ENCODE measurements at places on chromosomes 1 and 21.

DNA sequence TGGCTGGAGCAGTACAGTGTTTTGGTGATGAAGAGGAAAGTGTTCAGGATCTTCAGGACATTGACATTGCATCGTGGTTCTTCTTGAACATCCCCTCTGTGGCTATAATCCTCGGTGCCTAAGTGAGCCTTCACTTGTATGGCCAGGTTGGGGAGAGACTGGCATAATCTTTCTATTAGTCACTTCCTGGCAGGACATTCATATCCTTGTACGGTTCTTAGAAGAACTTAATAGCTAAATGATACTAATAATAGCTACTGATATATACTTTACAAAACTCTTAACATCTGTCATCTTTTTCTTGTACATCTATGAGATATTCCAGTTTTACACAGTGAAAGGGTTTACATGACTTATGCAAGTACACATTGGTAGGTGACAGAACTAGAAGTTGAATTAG, 35.8 kb downstream of the CELF3 start:
- peak; percentile 92 for DNase-seq

GRCh38 chr21:31772674-31773555, 41.0 kb upstream of the SCAF4 start:
- no peak for DNase-seq

- peak; percentile 17 for DNase-seq
Measured at GRCh38 chr1:46445773-46446256, 43.8 kb upstream of the DMBX1 start.

DNA sequence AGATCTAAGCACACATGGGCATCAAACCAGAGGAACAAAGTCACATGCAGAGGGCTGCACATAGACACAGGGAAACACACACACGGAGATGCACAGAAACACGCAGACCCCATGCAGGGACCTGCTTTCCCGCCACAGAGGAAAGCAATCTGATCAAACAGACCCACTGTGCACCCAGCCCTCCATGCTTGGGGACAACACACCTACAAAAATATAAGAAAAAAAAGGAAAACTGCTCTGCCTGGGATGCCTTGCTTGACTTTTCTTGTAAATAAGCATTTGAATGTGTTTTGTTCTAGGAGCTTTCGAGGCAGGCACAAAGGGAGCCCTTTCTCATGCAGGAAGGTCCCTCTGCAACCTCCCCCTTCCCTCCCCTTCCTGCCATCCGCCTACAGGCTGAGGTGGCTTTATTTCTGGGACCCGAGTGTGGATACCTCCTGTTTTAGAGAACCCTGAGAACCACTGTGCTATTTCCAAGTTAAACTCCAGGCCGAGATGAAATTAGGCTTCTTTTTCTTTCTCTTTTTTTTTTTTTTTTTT, 3.5 kb upstream of the ICMT start:
- DNase-seq: no peak

DNA sequence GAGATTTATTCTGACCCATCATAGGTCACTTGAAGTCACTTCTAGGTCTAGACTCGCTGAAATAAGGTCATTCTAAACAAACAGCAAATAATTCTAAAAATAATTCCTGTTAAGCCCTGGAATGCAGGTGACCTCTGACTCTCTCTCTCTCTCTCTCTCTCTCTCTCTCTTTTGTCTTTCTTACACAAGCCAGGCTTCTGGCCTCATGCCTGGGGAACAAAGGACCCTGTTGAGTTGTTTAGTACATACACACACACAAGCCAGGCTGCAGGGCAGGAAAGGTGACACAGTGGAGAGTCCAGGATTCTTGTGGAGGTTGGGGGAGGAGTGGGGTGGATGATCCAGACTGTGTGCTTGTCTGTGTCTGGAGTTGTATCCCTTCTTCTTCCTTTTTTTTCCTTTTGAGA, 4.0 kb upstream of the MEX3A start:
- no peak for DNase-seq

- peak; percentile 77 for DNase-seq
Measured at GRCh38 chr1:20633190-20634064, at the start of gene PINK1. Gene PINK1, plus strand, starts transcription at chr1:20633458. Its CDS starts 91 bp downstream, at chr1:20633549.

GRCh38 chr1:182301467-182302198, 90.0 kb downstream of the GLUL start:
- DNase-seq: no peak

- DNase-seq: no peak
Measured at GRCh38 chr1:54372978-54373377, 33.2 kb downstream of the SSBP3 start.

DNA sequence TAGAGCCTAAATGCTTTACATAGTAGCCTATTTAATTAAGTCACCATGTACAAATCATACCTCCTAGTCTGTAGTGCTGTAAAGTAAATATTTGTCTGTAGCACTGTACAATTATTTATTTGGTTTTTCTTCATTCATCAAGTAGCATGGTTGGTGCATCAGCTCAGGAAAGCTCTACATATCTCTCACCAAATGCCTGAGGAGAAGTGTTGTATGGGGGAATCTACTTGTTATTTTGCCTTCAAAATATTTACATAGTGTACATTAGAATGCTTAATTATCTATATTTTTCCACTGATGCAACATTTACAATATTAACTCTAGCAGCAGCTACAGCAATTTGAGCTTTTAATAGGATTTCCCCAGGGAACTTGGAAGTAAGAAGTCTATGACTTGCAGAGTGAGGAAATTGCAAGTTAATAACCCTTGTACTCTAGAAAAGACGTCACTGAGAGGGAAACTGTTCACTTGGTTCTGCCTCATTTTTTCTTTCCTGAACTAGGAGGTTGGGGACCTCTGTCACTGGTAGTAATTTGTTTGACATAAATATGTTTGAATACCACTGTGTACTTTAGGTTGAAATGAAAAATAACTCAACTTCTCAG, 207.4 kb downstream of the PDE4B start:
- no peak for DNase-seq

DNA sequence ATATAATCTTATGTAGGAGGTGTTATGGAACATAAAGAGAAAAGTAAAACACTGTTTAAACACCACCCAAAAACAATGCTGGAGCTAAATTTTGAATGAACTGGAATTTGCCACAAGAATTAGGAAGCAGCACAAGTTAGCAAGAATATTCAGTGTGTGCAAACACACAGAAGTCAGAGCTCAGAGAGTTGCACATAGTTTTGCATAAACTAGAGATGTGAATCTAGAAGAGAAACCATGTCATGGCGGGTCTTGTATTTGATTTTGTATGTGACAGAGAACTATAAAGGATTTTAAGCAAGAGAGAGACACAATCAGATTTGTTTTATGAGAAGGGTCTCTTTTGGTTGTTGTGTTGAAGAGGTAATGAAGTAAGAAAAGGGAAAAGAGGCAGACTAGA, 38.2 kb downstream of the SELENOF start:
- DNase-seq: no peak

DNA sequence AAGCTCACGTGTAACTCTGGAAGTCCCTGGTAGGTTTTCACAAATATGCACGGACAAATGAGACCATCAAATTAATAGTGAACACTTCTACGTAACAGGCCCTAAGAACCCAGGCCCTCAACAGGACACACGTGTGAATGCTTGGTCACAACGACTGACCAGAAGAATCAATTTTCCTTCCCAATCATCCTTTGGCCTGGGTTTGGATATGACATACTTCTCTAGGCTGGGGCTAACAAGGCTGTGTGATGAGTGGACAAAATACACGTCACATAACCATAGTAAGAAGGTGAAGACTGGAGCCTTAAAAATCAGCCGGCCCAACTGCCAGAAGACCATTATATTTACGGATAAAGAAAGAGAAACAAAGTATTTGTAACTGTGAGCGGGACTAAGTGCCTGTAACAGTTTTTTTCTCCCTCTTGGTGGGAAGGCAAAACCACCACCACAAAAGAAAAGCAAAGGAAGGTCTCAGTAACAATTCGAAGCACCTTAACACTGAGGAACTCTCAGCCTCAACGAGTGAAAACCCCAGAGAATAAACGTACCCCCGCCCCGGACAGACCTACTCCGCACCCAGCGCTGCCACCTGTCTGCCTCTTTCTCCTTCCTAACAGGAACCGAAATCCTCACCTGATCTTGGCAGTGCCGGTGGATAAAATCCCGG, 450 bp downstream of the SDE2 start:
- DNase-seq: peak; percentile 62

DNA sequence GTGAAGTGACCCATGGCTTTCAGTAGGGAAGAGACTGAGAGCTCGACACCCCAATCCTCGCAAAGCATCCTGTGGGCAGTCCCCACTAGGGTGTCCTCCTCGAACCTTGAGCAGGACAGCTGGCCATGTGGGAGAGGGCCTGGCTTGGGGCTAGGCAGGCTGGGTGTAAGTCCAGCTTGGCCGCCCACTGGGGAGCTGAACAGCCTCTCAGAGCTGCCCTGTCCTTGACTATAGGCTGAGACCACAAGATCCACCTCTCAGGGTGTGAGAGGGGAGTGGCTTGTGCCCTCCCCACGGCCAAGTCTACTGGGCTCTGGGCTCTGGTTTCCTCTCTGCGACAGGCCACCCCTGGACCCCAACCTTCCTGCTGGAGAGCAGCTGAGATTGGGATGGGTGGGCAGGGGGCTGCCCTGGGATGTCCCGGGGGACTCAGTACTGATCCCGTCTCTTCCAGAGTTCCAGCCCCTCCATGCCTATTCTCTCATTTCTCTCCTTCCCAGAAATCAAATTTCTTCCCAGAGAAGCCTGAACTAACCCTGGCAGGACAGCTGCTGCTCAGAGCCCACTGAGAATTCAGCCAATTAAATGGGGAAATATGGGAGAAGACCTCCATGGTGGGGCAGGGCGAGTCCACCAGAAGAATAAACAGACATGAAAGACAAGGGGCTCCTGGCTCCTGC, 282.9 kb downstream of the PTPRU start:
- no peak for DNase-seq

DNA sequence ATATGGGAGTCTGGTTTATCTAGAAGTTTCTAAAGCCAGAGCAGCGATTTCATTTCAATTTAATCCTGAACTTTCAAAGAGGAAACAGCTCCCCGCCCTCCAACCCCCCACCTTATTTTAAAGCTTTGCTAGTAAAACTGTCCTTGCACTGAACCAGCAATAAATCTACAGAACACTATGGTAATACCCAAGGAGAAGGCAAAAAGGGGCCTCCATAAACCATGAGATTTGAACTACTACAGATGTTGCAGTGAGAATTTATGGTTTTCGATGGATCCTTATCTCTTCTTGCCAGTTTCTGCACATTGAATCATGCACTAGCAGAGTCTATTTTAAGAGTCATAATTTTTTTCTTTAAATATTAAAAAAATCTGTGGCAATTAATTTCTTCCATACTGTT, 64.8 kb upstream of the BEND5 start:
- DNase-seq: no peak

GRCh38 chr1:19457607-19458006, 27.7 kb downstream of the CAPZB start:
- DNase-seq: no peak

GRCh38 chr1:43904660-43905551, 28.7 kb upstream of the ARTN start:
- DNase-seq: no peak

DNA sequence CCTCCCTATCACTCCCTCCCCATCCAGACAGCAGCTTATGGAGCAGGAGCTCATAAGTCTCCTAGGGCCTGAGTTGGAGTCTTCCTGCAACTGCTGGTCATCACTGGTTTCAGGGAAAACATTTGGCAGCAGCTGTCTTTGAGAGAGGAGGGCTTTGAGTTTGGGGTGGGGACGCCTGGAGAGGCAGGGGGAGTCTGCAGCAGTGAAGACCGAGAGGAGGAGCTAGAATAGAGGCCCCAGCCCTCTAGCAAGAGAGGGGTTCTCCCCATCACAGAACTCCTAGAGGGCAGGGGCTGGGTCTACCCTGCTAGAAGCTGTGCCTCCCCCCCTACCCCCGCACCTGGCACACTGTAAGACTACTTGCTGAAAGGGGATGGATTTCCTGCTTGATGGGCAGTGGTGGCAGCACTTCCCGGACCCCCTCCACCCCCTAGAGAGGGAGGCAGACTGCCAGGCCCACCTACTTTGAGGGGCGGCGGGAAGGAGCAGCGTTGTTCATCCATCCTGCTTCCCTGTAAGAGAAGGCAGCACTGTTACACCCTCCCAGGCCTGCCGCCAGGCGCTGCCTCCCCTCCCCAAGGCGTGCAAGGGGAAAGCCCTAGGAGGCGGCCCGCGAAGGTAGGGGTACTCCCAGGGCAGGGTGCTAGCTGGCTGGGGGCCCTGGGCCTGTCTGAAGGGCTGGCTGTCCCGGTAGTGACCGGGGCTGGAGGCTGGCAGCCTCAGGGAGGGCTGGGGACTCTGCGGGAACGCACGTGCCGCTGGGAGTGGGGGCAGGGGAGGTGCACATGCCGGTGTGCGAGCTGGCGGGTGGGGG, 50.4 kb downstream of the RAP1GAP start:
- DNase-seq: no peak

GRCh38 chr1:65756616-65757015, 36.1 kb upstream of the PDE4B start:
- no peak for DNase-seq
